ENCODE measurements at places on chromosomes 4 and X.

DNA sequence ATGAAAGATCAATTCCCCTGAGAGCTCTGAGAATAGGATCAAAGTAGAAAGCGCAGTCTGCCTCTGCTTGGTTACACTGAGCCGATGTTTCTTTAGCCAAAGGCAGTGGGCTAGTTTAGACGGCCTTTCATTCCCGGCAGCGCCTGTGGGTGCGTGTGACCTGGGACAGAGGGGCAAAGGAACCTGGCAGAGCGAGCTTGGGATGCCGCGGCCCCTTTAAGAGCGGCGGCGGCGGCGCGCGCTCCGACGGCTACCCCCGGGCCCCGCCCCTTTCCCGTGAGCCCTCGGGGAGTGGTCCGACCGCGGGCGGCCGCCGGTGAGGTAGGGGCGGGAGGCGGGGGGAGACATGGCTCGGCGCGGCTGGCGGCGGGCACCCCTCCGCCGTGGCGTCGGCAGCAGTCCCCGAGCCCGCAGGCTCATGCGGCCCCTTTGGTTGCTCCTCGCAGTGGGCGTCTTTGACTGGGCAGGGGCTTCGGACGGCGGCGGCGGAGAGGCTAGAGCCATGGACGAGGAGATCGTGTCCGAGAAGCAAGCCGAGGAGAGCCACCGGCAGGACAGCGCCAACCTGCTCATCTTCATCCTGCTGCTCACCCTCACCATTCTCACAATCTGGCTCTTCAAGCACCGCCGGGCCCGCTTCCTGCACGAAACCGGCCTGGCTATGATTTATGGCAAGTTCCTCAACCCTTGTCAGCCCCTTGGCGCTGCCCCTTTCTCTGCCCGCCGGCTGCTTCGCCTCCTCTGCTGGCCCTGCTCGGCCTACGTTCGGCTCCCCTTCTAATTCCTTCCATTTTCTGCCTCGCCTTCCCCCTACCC, at the start of gene SLC9A6:
Gene SLC9A6, plus strand, starts transcription at position 279 of the 816 bp plus-strand sequence. Its CDS starts 224 bp downstream, at position 503.
- no peaks in the 10 kb centered on the region for H3K4me1 ChIP-seq
- H3K36me3 ChIP-seq, result no peaks in the 10 kb centered on the region
- peak within 1 kb of the TSS; percentile 26 for H3K27ac ChIP-seq
- DNase-seq, result peak; percentile 60
- H3K27me3 ChIP-seq, result no peaks in the 10 kb centered on the region

DNA sequence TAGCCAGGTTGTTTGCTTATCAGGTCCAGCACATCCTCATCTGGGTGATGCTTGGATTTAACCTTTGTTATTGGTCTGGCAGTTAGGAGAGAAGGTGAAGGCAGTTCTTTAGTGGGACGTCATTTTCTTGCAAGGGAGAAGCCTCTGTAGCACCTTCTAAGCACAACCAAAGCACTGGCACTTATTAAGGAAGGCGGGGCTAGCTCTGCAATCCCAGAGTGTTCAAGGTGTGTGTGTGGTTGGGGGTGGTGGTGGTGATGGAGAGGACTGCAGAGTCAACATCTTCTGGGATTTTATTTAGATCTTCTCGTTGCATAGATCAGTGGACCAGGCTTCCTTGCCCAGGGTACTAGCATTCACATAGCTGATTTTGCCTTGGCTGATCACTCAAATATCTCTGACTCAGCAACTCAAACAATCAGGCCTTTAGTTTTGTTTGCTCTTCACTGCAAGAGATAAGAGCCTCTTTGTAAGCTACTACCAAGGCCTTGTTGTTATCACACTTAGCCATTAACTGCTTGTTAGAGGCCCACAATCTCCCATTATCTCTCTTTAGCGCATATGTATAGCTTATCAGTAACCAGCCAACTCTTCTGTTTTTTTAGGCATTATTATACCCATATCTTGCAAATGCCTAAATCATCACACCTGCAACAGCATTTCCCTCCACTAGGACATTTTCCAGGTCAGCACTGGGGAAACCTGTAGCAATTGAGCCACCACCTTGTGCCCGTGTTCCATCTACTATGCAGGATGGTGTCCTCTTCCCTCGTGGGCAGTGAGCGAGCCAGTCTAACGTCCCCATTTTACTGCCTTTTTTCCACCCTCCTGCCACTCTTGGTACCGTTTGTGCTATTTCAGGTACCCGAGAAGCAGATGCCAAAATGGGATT, 36.5 kb upstream of the LINC00632 start:
- DNase-seq, result no peak
- no peaks in the 10 kb centered on the region for H3K36me3 ChIP-seq
- no peaks in the 10 kb centered on the region for H3K4me1 ChIP-seq

GRCh38 chrX:2539586-2539985, 38.8 kb upstream of the DHRSX start:
- DNase-seq, result no peak
- no peak overlapping the region for H3K27ac ChIP-seq
- H3K4me1 ChIP-seq, result peaks cover 1% of the 10 kb centered on the region
- no peaks in the 10 kb centered on the region for H3K36me3 ChIP-seq

DNA sequence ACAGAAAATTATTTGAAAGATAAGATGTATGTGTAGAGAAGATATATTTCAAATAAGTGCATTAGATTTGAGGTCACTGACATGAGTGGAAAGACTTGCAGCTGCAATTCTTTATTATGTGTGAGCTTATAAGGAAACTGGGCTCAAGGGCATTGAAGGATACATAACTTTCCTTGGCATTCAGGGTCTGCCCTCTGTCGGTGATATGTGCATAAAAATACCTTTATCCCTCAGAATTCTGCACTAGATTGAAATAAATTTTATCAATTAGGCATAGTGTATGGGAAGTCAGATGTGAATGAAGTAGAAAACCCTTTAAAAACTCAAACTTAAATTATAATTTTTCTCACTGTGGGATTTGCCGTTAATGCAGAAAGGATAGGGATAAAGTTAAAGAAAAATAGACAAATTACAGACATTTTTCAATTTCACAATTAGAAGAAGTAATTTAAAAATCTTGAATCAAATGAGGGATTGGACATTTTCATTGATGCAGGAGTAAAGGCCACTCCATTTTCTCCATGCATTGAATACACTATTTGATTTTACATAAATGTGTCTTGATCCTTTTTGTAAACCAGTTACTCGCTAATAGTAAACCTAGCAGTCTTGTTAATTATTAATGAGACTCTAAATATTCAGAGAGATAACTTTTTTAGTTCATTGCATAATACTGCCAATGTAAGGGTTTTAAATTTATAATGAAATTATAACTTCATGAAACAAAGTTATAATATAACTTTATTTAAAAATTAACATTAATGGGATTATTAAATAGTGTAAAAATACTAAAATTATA, 21.0 kb upstream of the ETNPPL start:
- no peaks in the 10 kb centered on the region for H3K4me1 ChIP-seq
- H3K4me3 ChIP-seq, result no peak overlapping the region
- no peak overlapping the region for H3K27ac ChIP-seq
- peak; percentile 12 for DNase-seq

GRCh38 chr4:89242864-89243732, 64.5 kb downstream of the GPRIN3 start:
- H3K4me3 ChIP-seq, result no peak overlapping the region
- H3K27me3 ChIP-seq, result no peaks in the 10 kb centered on the region
- no peaks in the 10 kb centered on the region for H3K4me1 ChIP-seq
- DNase-seq, result peak; percentile 50
- no peak overlapping the region for H3K27ac ChIP-seq

DNA sequence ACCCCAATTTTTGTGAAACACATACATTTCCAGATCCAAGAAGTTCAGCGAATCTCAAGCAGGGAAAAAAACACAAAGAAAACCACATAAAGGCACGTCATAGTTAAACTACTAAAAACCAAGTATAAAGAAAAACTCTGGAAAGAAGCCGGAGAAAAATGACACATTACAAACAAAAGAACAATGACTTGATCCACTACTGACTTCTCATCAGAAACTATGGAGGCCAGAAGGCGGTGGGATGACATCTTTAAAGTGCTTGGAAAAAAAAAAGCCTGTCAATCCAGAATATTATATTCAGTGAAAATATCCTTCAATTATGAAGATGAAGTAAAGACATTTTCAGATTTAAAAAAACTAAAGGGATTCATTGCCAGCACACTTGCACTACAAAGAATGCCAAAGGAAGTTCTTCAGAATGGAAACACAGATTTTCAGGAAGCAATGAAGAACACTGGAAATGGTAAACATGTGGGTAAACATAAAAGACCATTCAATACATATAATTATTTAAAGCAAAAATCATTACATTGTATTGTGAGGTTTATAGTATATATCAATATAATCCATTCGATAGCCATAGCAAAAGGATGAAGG, 32.6 kb upstream of the PPP2R2C start:
- no peaks in the 10 kb centered on the region for H3K27me3 ChIP-seq
- no peak overlapping the region for H3K4me3 ChIP-seq
- DNase-seq, result peak; percentile 0
- H3K27ac ChIP-seq, result no peak overlapping the region

DNA sequence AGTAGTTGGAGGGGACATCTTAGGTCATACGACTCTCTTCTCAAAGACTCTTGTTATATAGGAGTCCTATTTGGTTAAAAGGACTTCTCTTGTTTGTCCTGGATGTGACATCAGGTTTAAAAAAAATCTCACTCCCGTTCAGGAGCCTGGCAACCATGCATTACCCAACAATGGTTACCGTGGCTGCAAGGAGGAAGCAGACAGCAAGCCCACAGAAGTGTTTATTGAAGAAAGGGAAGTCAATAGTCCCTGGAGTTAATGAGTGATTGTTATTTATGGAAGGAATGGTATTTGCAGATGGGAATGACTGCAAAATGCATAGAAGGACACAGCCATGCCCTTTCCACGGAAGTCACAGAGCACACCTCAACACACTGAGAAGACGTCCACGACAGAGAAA, 75.9 kb upstream of the ENPP6 start:
- peak; percentile 40 for DNase-seq
- H3K27me3 ChIP-seq, result no peaks in the 10 kb centered on the region
- peaks cover 3% of the 10 kb centered on the region for H3K4me1 ChIP-seq
- no peak overlapping the region for H3K27ac ChIP-seq
- no peak overlapping the region for H3K4me3 ChIP-seq

- DNase-seq, result no peak
- H3K27me3 ChIP-seq, result no peaks in the 10 kb centered on the region
- peaks cover 3% of the 10 kb centered on the region for H3K4me1 ChIP-seq
- no peaks in the 10 kb centered on the region for H3K36me3 ChIP-seq
Measured at GRCh38 chr4:73815145-73815544, 21.3 kb upstream of the CXCL6 start.

DNA sequence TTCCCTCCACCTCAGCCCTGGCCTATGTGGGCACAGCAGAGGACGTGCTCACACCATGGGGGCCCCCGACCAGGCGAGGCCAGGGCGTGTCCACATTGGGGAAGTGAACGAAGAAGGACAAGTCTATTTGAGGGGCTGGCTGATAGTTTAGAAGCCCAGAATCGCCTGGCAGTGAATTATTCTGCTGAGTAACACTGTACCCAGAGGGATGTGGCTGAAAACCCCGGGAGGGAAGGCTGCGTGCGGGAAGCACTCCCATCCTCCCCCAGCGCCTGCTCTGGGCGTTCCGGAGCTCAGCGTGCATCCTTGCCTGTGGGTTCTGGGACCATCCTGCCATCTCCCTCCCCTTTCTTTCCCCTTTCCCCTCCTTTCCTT, 66.6 kb downstream of the TRMT44 start:
- peaks cover 26% of the 10 kb centered on the region for H3K27me3 ChIP-seq
- peaks cover 28% of the 10 kb centered on the region for H3K4me1 ChIP-seq
- H3K36me3 ChIP-seq, result no peaks in the 10 kb centered on the region
- H3K4me3 ChIP-seq, result peak overlapping the region; percentile 44

GRCh38 chr4:2462218-2462991, 6.5 kb upstream of the RNF4 start:
- H3K27ac ChIP-seq, result no peak overlapping the region
- peaks cover 6% of the 10 kb centered on the region for H3K36me3 ChIP-seq
- H3K27me3 ChIP-seq, result peaks cover 13% of the 10 kb centered on the region
- H3K4me1 ChIP-seq, result peaks cover 9% of the 10 kb centered on the region

DNA sequence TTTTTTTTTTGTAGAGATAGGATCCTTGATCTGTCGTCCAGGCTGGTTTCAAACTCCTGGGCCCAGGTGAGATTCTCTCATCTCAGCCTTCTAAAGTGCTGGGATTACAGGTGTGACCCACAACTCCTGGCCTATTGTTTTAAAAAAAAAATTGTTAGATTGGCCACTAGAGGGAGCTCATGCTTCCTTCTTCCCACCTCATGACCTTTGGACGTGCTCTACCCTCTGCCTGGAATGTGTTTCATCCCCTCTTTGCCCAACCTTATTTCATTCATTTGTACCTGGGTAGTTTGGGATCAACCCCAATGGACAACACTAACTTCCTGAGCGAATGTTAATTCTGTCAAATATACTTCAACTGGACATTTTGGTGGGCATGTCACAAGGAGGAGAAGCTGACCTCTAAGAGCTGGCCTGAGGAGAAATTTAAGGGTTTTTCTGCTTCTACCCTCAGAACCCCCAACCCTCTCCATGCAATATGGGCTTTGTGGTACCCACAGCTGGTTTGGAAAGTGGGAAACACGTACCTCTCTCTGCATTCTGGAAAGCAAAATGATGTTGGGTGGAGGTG, 6.4 kb downstream of the PPEF2 start:
- no peaks in the 10 kb centered on the region for H3K36me3 ChIP-seq
- H3K4me1 ChIP-seq, result no peaks in the 10 kb centered on the region
- DNase-seq, result peak; percentile 22
- no peaks in the 10 kb centered on the region for H3K27me3 ChIP-seq

GRCh38 chr4:185346975-185347601, 48.6 kb downstream of the LRP2BP start:
- H3K27ac ChIP-seq, result peak overlapping the region; percentile 3
- H3K4me3 ChIP-seq, result no peak overlapping the region
- peaks cover 5% of the 10 kb centered on the region for H3K4me1 ChIP-seq
- no peaks in the 10 kb centered on the region for H3K27me3 ChIP-seq
- peak; percentile 66 for DNase-seq

GRCh38 chr4:20249333-20249732, 2.4 kb upstream of the SLIT2 start:
- H3K27me3 ChIP-seq, result peaks cover 12% of the 10 kb centered on the region
- H3K27ac ChIP-seq, result no peak overlapping the region
- no peak overlapping the region for H3K4me3 ChIP-seq
- no peaks in the 10 kb centered on the region for H3K36me3 ChIP-seq

- no peaks in the 10 kb centered on the region for H3K4me1 ChIP-seq
- no peaks in the 10 kb centered on the region for H3K36me3 ChIP-seq
- no peak for DNase-seq
- no peak overlapping the region for H3K27ac ChIP-seq
- H3K4me3 ChIP-seq, result no peak overlapping the region
Measured at GRCh38 chr4:187069398-187069797, 345.7 kb upstream of the FAT1 start.

DNA sequence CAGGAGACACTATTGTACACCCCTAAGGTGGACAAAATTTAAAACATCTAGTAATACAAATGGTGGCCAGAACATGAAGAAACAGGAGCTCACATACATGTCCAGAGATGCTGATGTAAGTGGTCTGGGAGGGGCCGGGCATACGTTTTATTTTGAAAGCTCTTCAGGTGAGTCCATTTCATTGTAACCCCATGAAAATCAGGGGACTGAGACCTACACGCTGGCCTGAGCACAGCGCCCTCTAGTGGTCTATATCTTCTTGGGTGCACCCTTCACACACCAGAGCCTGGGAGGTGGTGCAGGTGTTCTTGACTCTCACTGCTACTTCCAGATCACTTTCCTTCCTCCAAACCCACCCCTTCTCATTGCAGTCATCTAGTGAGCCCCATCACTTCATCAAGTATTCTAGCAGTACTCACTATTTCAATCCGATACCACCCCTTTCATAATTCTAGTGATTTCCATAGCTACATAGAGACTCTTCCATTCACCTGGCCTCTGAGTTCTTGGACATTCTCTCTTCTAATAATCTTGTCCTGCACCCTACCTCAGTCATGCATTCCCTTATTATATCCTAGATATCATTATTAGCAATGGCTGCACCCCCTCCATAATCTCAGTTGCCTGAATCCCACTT, 4.3 kb upstream of the TLR6 start:
- H3K4me1 ChIP-seq, result peaks cover 5% of the 10 kb centered on the region
- H3K27me3 ChIP-seq, result no peaks in the 10 kb centered on the region
- no peak for DNase-seq
- no peak overlapping the region for H3K4me3 ChIP-seq
- no peaks in the 10 kb centered on the region for H3K36me3 ChIP-seq
